ENCODE measurements at places on chromosomes 11 and 22.

DNA sequence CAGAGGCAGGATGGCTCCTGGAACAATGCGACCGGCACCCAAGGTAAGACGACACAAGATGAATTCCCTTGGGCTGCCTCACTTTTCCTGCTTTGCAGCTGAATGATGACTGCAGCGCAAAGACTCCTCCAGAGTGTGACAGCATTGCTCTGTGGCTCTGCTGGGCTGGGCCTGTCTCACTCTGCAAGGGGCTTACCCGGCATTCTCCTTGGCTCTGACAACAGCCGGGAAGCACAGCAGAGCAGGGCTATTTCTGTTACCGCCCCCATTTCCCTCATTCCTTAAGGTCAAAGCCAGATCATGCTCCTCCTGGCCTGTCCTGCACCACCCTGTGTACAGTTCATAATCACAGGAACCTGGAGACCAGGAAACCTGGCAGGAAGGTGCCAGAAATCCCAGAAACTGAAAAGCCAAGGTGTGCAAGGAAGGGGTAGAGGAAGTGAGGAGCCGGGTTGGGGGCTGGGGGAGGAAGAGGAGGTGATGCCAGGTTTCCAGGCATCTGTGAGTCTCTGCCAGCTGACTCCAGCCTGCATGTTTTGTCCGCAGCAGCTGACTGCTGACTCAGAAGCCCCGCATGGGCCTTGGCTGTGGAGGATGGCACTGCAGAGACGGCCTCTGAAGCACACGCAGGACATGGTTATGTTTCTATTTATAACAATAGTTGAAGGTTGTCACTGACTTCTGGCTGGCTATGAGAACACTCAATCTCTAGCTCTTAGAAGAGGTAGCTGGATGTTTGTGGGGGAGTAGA lies 113.6 kb downstream of the MICAL3 start:
- DNase-seq: no peak

- no peak for DNase-seq
Observed at GRCh38 chr22:27881421-27881820, 37.6 kb downstream of the PITPNB start.

DNA sequence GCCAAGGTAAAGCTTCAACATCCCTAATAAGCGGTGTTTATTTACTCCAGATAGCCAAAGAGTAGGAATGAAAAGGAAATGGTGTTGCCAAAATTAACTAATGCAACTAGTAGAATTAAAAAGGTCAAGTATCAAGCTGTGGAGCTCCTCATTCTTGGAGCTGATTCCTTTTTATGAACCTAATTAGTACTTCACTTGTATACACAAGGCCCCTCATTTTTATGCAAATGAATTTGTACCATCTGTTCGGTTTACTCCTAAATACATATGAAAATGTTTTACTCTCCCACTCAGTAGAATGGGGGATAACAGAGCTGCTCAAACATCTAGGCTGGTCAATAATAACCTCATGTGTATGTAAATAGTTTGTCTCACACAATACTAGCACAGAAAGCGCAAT lies 426.4 kb upstream of the LUZP2 start:
- DNase-seq: no peak

- DNase-seq: no peak
Observed at GRCh38 chr11:101442936-101443521, 140.8 kb downstream of the TRPC6 start.

- DNase-seq: no peak
Observed at GRCh38 chr11:123475469-123475868, 45.4 kb downstream of the GRAMD1B start.

- DNase-seq: no peak
Observed at GRCh38 chr11:110716361-110716760, 4.1 kb upstream of the ARHGAP20 start.

- no peak for DNase-seq
Observed at GRCh38 chr11:121437018-121437685, 15.0 kb upstream of the SORL1 start.

GRCh38 chr11:5622802-5623201 lies 2.0 kb upstream of the TRIM34 start:
- no peak for DNase-seq

DNA sequence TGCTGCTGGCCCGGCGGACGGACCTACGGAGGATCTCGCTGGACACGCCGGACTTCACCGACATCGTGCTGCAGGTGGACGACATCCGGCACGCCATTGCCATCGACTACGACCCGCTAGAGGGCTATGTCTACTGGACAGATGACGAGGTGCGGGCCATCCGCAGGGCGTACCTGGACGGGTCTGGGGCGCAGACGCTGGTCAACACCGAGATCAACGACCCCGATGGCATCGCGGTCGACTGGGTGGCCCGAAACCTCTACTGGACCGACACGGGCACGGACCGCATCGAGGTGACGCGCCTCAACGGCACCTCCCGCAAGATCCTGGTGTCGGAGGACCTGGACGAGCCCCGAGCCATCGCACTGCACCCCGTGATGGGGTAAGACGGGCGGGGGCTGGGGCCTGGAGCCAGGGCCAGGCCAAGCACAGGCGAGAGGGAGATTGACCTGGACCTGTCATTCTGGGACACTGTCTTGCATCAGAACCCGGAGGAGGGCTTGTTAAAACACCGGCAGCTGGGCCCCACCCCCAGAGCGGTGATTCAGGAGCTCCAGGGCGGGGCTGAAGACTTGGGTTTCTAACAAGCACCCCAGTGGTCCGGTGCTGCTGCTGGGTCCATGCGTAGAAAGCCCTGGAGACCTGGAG lies 74.1 kb downstream of the LRP5 start:
- no peak for DNase-seq

GRCh38 chr11:84289381-84289906 lies 1003.3 kb upstream of the CCDC90B start:
- peak; percentile 63 for DNase-seq

- DNase-seq: no peak
Observed at GRCh38 chr11:84993386-84993785, 633.8 kb downstream of the DLG2 start.

DNA sequence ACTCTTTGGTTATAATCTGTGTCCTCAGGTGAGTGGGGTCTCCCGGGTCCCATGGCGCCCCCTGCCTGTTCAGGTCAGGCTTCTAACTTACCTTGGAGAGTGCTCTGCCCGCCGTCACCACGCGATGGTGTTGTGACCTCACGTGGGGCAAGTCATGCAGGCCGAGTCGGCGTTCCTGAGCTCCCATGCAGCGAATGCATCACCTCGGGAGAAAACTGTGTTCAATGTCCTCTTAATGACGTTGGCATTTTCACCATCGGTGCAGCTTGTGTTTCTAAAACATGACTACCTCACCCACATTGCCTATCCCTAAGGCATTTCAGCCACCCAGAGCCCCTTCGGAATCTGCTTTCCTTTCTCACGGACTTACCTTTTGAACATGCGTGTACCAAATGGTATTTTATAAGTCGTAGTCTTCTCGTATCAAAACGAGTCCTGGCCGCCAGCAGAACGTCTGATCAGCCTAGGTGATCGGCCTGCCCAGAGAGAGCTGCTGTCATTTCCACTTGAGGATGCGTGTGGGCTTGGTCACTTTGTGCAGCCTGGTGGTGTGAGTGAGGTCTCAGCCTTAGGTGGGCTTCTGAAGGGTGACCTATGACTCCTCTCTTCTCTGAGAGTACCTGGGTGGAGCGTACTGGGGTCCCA lies 64.8 kb downstream of the TBC1D22A start:
- no peak for DNase-seq

DNA sequence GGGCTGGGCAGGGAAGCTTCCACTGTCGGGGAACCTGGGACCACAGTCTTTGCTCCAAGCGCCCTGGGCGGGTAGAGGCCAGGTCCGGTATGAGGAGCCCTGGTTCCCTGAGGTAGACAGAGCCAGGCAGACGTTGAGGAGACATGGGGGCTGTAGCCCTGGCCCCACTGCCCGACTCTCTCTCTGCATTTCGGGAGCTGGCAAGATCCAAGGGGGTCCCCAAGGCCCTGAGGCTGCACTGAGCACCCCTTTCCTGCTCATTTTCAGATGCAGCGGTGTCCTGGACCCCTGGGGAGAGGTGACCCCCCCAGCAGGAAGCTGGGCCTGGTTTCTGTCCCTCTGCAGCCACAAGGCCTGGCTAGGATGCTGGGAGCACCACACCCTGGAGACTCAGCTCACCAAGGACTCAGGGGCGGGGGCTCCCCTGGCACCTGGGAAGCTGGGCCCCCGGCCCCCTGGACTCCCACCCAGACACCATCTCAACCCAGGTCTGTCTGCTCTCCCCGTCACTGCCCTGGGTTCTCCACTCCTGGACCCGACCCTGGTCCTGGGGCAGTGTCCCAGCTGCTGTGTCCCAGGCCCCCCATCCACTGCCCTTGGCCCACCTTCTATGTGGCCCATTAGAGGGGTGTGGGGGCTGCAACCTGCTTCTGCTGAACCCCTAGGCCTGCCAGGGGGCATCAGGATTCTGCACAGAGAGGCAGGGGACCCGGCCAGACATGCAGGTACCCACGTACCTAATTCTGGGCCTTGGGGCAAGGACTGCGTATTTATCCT lies 15.0 kb upstream of the MUC6 start:
- no peak for DNase-seq

GRCh38 chr22:39710380-39711150 lies 140.0 kb downstream of the CACNA1I start:
- DNase-seq: no peak

DNA sequence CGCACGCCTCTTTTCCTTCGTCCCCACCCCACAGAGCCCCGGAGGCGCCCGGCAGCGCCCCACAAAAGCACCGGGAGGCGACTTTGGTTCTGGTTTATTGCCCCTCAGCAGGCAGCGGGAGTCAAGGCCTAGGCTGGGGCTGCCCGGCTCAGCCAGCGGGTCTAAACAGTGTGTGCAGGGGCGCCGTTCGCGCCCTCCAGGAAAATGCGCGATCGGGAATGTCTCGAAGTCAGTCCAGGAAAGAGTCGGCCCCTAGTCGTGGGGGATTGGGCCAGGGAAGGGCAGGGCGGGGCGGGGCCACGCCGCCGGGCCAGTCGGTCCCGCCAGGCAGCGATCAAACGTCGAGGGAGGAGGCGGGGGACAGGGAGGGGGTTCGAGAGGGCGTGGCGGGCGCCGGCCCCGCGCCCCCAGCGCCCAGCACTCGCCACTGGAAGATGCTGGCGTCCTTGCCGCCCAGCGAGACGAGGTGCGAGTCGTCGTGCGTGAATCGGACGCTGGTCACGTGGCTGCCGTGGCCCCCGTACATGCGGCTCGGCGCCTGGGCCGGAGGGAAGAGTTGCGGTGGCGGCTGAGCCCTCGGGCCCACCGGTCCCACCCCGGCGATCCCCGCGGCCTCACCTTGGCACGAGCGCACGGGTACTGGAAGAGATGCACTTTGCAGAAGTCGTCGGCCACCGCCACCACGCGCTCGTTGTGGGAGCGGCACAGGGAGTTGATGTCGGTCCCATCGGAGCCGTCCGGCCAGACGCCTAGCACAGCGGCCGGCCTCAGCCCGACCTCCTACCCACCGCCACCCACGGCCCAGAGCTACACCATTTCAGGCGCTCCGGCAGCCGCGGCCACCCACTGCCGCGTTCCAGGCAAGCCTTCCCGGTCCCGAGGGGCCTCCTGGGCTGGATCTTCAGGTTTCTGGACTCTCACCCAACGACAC lies 741 bp upstream of the MTA2 start:
- DNase-seq: peak; percentile 59
